Hippocampal formation (tissue), 2 donors: ENCODE measurements at places on chromosomes 4 and X.

DNA sequence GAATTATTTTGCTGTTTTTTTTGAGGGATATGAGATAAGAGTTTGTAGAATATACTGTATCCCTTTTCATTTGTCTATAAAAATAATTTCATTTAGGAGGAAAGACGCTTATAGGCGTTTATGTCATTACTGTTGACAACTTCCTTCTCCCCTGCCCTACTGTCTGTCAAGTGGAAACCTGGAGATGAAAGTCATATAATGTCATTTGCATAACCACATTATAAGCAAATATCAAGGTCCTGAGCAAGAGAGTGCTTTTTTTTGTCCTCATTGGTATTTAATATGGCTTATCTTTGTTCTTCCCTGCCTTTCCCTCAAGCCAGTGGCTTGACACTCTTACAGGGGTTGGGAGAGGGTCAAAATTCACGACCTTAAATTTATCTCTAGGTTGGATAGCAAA lies 55.8 kb downstream of the LRP2BP start:
- no peak for DNase-seq

DNA sequence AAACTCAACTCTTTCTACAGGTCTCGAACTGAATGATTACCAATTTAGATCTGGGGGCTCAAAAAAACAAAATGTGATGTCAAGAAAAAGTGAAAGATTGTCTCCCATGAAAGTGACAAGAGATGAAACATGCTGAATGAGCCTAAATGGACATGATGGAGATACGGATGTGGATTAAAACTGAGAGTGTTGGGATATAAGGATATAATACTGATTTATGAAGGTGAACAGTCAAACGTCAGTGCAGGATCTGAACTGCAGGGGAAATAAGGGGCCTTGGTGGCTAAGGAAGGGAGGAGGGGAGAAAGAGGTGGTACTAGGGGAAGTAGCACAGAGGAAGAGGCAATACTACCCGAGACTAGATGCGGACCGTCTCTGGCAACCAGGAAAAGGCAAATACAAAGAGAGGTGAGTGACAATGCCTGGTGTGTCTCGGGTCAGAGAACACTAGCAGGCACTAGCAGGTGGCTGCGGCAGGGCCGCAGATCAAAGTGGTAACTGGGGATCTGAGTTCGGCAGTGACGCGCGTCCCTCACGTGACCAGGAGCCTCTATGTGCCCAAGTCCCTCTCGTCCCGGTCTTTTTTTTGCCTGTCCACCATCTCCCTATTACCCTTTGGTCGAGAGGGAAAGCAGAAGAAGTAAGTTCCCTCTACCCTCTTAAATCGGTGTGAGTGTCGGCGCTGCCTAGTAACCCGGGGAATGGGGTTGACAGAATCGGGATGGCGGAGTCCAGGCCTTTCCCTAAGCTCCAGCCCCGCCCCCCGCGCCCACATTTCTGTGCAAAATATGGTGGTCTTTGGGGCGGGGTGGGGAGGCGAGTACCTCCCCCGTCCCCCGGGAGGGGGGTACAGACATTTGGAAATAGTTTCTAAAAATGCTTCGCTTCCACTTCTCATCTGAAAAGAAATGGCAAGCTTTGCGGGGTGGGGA lies at the start of gene TCEAL1:
TCEAL1 (plus strand) TSS at position 590 of the 932 bp plus-strand sequence. CDS start 942 bp downstream, outside the sequence.
- peak; percentile 35 for DNase-seq

DNA sequence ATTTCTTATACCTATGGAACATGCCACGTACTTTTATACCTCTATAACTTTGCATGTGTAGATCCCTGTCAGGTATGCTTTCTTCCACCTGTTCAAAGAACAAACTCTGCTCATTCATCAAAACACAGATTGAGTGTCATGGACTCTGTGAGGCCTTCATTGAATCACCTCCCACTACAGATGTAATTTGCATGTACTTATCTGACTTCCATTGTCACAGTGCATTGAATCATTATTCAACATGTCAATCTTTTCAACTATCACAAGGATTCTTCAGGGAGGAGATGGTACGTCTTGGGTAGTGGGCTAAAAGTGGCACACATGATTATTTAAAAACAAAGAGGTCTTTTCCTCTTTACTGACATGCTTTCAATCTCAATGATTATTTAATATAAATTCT lies 24.1 kb downstream of the SPOCK3 start:
- no peak for DNase-seq

- no peak for DNase-seq
Observed at GRCh38 chr4:108398316-108398715, 222.1 kb upstream of the RPL34 start.

- DNase-seq, result no peak
Observed at GRCh38 chrX:86946569-86946968, 571.0 kb upstream of the KLHL4 start.

GRCh38 chrX:119421016-119421705 lies 22.0 kb downstream of the SLC25A43 start:
- DNase-seq, result no peak

- DNase-seq, result peak; percentile 1
Observed at GRCh38 chrX:135596495-135596894, 76.0 kb downstream of the INTS6L start.

- no peak for DNase-seq
Observed at GRCh38 chr4:3513807-3514206, 18.4 kb downstream of the LRPAP1 start.

DNA sequence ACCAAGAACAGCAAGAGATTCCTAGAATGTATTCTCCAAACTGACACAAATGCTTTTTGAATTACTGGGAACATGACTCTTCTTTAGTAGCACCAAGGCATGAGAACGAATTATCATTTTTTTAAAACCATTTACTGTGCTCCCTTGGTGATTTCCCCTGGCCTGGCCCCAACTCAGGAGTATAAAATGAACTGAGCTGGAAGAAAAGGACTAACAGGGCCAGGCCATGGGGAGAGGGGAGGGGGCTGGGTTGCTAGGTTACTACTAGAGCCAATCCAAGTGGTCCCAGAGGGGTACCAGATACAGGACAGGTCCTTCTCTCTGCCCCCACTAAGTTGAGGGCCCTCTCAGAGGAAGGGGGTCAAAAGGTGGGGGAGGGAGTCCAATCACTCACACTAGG lies 23.1 kb downstream of the SASH3 start:
- DNase-seq, result no peak

- DNase-seq, result no peak
Observed at GRCh38 chr4:185190306-185190856, 13.4 kb downstream of the CFAP97 start.

DNA sequence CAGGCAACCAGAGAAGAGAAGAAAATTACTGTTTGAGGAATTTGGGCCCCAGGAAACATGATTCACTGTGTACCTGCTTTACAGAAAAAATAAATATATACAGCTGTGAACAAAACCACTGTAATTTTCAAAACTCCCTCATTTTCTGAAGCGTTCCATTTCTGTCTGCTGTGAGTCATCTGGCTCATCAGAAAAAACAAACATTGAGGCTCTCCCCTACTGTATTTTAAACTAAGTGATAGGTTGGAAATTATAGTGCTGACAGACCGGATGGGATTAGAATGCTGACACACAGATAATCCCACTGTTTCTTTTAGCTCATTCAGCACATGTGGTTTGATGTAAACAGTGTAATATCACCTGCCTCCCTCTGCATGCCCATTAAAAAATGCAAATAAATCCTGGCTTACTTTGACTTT lies 847.0 kb downstream of the TRIML1 start:
- DNase-seq, result no peak

GRCh38 chr4:124055896-124056295 lies 656.6 kb downstream of the ANKRD50 start:
- no peak for DNase-seq

DNA sequence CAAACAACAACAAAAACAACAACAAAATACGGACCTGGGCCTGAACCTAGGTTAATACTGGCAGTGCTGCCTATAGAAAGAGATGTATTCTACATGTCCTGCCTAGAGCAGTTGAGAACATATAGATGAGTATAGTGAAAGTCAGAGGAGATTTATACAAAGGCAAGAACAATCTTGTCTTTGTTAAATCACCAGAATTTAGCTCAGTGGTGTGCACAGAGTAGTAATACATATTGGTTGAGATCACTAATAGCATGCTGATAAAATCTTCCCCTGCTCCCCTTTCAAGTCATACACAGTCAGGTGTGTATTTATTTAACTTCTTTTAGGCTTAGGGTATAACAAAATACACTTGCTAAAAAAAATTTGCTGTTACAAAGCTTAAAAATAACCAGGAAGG lies 247.8 kb downstream of the ADGRL3 start:
- no peak for DNase-seq

DNA sequence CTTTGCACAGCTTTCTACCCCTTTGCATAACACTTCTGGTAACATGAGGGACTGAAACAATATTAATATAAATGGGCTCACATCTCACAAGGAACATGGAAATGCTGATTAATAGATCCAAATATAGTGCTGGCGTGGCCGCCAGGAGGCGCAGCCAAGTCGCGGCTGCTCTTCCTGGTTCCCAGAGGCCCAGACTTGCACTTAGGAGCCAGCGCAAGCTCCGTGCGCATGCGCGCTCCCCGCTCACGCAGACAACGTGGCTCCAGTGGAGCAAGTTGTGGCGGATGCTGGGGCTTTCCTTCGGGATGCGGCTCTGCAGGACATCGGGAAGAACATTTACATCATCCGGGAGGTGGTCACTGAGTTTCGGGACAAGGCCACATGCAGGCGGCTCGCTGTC lies 318.3 kb upstream of the SLC7A11 start:
- no peak for DNase-seq

GRCh38 chrX:19569121-19569805 lies 54.0 kb upstream of the MAP3K15 start:
- DNase-seq, result no peak

DNA sequence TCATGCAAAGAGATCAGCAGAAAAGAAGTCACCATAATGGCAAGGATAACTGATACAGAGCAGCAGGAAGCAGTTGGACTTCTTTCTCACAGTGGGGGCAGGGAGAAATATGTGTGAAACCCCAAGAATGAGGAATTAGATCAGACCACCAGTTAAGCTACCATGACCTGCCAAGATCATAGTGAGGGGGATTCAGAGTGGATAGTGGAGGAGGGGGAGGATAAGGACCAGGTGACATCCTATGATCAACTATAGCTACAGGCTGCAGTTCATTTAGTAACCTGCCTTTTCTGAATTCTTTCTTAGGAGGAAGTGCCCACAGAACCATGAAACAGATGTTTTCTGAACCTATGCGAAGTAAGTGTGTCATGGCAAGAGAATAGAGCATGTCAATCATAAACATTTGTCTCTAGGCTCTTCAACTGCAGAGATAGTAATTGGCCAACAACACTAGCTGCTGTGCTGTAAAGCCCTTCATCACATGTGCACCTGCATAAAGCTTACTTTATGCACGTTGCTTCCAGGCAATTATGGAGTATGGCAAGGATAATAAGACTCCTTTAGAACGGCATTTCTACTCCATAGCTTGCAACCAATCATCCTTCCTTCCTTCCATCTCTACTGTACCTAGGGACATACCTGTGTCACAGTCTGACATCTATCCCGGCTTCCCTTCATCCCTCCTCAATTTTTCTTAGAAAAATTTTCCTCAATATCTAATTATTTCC lies 329.7 kb downstream of the EPHA5 start:
- no peak for DNase-seq

DNA sequence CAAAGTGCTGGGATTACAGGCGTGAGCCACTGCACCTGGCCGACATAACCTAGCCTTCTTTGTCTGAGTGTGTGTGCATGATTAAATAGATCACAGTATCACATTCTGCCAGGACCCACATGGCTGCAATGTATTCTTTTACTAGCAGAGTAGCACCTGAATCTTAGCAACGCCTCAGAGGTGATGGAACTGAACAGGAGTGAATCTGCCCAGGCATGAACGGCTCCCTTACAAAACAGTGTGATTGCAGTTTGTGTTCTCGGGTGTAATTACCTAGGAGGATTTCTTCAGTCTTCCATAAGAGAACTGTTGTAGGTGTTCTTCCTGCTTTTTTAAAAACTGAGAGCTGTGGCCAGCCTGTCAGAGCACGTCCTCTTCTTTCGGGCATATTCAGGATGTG lies 122.7 kb upstream of the STS start:
- DNase-seq, result no peak

- no peak for DNase-seq
Observed at GRCh38 chr4:138030375-138030774, 211.8 kb downstream of the SLC7A11 start.

DNA sequence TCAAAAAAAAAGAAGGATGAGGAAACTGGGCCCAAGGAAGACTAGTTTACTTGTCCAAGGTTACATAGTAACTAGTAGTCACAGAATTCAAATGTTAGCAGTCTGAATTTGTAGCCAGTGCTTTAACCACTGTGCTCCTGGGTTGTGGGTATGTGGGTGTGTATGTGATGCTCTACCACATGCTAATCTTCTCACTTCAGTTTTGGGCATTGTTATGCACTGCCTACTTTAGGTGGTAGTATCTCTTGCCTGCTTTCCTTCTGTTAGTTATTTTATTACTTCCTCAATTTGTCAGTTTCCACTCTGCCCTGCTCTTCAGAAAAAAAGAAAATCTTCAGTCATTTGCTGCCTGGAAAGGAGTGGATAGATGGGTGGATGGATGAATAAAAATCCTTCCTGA lies 219.2 kb downstream of the RPA4 start:
- DNase-seq, result no peak

GRCh38 chr4:141409556-141409955 lies 188.9 kb downstream of the ZNF330 start:
- DNase-seq, result no peak

- no peak for DNase-seq
Observed at GRCh38 chrX:47618923-47619485, 653 bp downstream of the SYN1 start.

DNA sequence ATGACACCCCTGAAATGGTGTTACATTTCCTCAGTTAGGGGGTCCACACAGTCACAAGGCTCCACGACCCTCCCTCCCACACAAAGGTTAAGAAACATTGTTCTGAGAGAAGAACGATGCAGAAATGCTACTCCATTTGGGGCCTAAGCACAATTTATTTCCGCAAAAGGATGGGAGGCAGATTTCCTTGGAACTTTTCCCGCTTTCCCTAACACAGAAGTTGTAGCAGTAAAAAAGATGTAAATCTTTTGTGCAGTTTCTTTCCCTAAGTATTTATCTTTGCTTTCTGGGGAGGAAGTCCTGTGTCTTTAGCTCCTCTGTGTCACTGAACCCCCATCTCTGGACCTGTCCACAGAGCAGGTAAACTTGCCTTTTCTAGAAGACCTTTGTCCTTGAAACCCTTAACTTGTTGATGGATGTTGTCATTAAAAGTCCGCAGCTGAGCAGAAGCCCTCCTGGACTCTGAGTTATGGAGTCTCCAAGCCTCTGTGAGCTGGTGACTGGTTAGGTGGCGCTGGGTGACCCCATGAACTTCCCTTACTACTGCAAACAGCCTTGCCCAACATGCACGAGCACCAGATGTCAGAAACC lies 67.2 kb upstream of the SHISA3 start:
- DNase-seq, result no peak

GRCh38 chrX:54926978-54927377 lies 6.4 kb downstream of the TRO start:
- DNase-seq, result no peak

- DNase-seq, result no peak
Observed at GRCh38 chr4:171035909-171036308, 777.3 kb upstream of the GALNTL6 start.
